ENCODE measurements at places on chromosomes 3 and 15. TPM values are rescaled to one million over a fixed set of nuclear protein-coding genes. Genes with fewer than 3 reads are reported as not detected.

DNA sequence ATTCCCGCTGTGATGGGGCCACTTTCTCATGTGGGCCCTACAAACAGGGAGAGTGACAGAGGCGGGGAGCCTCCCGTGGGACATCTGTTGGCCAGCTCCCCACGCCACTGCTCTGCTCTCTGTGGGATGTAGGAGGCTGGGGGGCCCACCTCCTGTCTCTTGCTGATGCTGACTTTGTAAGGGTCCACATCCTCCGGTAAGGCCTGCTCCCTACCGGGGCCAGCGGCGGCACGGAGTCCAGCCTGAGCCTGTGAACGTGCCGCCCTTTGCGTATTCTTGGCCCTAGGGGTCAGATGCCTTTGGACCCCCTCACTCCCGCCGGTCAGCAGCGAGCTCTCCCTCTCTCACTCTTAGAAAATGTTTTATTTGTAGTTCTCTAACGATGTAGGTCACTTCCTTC is 153.2 kb downstream of the LRRC28 start:
- no peak for DNase-seq
- no peaks in the 10 kb centered on the region for H3K27me3 ChIP-seq
- H3K4me3 ChIP-seq: no peak overlapping the region
- no peak overlapping the region for H3K27ac ChIP-seq

DNA sequence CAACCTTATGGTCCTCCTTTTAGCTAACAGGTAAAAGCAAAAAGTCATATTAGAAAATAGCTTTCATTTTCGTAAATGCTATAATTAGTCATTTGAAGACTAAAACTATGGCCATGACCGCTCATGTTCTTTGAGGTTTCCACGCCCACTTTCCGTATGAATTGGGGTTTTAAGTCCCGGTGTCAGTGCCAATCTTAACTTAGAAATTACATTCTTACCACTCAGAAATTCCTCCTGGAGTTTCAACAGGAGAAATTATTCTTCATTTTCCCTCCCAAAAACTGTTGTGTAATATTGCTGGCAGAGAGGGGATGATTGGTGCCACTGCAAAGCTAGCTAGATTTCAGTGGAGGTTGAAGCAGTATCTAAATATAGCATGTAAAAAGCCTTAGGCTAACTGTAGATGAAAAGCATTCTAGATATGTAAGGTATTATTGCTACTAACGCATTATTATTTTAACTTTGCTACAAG is 71.0 kb upstream of the MDFIC2 start:
- no peaks in the 10 kb centered on the region for H3K36me3 ChIP-seq
- no peaks in the 10 kb centered on the region for H3K27me3 ChIP-seq
- no peak for DNase-seq
- H3K4me1 ChIP-seq: no peaks in the 10 kb centered on the region

GRCh38 chr3:196162679-196163078 is 48.5 kb downstream of the ZDHHC19 start:
- H3K27ac ChIP-seq: no peak overlapping the region
- no peaks in the 10 kb centered on the region for H3K27me3 ChIP-seq
- H3K4me3 ChIP-seq: no peak overlapping the region
- no peaks in the 10 kb centered on the region for H3K36me3 ChIP-seq

- no peaks in the 10 kb centered on the region for H3K4me1 ChIP-seq
- H3K27ac ChIP-seq: no peak overlapping the region
- H3K27me3 ChIP-seq: no peaks in the 10 kb centered on the region
- no peak overlapping the region for H3K4me3 ChIP-seq
Measured at GRCh38 chr3:37520907-37521341, 340.8 kb upstream of the CTDSPL start.

DNA sequence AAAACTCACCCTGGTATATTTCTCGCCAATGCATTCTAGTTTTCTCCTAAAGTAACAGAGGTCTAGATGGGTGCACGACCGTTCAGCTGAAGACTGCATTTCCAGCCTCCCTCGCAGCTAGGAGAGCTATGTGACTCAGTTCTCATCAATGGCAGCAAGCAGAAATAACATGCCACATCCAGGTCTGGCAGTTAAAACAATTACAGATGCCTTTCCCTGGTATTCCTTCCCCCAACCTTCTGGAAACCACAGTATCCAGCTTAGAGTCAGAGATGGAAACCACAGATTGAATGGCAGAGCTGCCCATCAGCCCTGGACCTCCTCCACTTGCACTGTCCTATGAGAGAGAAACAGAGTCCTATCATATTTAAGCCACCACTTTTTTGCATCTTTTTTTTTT is 4.8 kb downstream of the HAPLN3 start:
- H3K4me3 ChIP-seq: no peak overlapping the region
- H3K27ac ChIP-seq: no peak overlapping the region

GRCh38 chr3:16330351-16330750 is 65.3 kb downstream of the OXNAD1 start:
- H3K4me3 ChIP-seq: no peak overlapping the region
- H3K4me1 ChIP-seq: no peaks in the 10 kb centered on the region
- no peaks in the 10 kb centered on the region for H3K27me3 ChIP-seq
- no peak for DNase-seq
- H3K27ac ChIP-seq: no peak overlapping the region
- no peaks in the 10 kb centered on the region for H3K36me3 ChIP-seq

- DNase-seq: peak; percentile 12
- H3K27me3 ChIP-seq: no peaks in the 10 kb centered on the region
- no peaks in the 10 kb centered on the region for H3K36me3 ChIP-seq
- no peak overlapping the region for H3K4me3 ChIP-seq
- no peaks in the 10 kb centered on the region for H3K4me1 ChIP-seq
Measured at GRCh38 chr15:100718075-100718980, 115.9 kb downstream of the ASB7 start.

GRCh38 chr15:60426870-60427508 is 29.2 kb upstream of the ANXA2 start:
- H3K36me3 ChIP-seq: no peaks in the 10 kb centered on the region
- no peak for DNase-seq
- H3K27me3 ChIP-seq: no peaks in the 10 kb centered on the region
- no peaks in the 10 kb centered on the region for H3K4me1 ChIP-seq
- no peak overlapping the region for H3K4me3 ChIP-seq

- H3K27ac ChIP-seq: no peak overlapping the region
- H3K27me3 ChIP-seq: no peaks in the 10 kb centered on the region
- H3K36me3 ChIP-seq: peaks cover 11% of the 10 kb centered on the region
- no peak for DNase-seq
- H3K4me1 ChIP-seq: no peaks in the 10 kb centered on the region
- no peak overlapping the region for H3K4me3 ChIP-seq
Measured at GRCh38 chr15:75397494-75397893, 29.1 kb upstream of the MAN2C1 start.

GRCh38 chr3:119944091-119944490 is 150.2 kb downstream of the GSK3B start:
- H3K4me3 ChIP-seq: no peak overlapping the region
- no peaks in the 10 kb centered on the region for H3K27me3 ChIP-seq
- H3K36me3 ChIP-seq: no peaks in the 10 kb centered on the region
- no peak overlapping the region for H3K27ac ChIP-seq

- DNase-seq: no peak
- no peak overlapping the region for H3K4me3 ChIP-seq
- H3K36me3 ChIP-seq: no peaks in the 10 kb centered on the region
- no peaks in the 10 kb centered on the region for H3K4me1 ChIP-seq
- H3K27me3 ChIP-seq: no peaks in the 10 kb centered on the region
Measured at GRCh38 chr3:27990837-27991236, 250.6 kb upstream of the CMC1 start.

DNA sequence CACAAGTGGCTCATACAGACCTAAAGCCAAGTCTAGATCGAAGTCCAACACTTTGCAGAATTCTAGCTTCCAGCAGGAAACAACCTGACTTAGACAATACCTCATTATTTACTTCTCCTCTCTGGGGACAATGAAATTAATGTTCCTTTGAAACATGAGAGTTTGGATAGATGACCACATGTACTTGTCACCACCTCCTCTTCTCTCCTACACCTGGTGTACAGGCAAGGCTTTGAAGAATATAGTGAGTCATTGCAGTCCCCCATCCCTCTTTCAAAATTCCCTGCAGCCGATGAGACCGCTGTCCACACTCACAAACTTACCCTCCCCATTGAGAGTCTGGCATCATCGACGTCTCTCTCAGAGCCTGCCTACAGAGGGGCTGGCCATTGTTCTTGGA is 189.0 kb upstream of the HES1 start:
- no peaks in the 10 kb centered on the region for H3K36me3 ChIP-seq
- peak; percentile 16 for DNase-seq
- H3K4me1 ChIP-seq: no peaks in the 10 kb centered on the region
- no peaks in the 10 kb centered on the region for H3K27me3 ChIP-seq

GRCh38 chr15:32033186-32033890 is 3.0 kb downstream of the CHRNA7 start:
- H3K4me3 ChIP-seq: no peak overlapping the region
- H3K27ac ChIP-seq: no peak overlapping the region
- no peaks in the 10 kb centered on the region for H3K4me1 ChIP-seq
- H3K36me3 ChIP-seq: no peaks in the 10 kb centered on the region

- H3K27me3 ChIP-seq: no peaks in the 10 kb centered on the region
- H3K4me3 ChIP-seq: no peak overlapping the region
- no peak overlapping the region for H3K27ac ChIP-seq
Measured at GRCh38 chr3:440826-441225, 244.3 kb downstream of the CHL1 start.

GRCh38 chr3:190564175-190564574 is 50.3 kb downstream of the IL1RAP start:
- no peaks in the 10 kb centered on the region for H3K27me3 ChIP-seq
- no peak overlapping the region for H3K27ac ChIP-seq
- no peaks in the 10 kb centered on the region for H3K4me1 ChIP-seq
- DNase-seq: no peak

DNA sequence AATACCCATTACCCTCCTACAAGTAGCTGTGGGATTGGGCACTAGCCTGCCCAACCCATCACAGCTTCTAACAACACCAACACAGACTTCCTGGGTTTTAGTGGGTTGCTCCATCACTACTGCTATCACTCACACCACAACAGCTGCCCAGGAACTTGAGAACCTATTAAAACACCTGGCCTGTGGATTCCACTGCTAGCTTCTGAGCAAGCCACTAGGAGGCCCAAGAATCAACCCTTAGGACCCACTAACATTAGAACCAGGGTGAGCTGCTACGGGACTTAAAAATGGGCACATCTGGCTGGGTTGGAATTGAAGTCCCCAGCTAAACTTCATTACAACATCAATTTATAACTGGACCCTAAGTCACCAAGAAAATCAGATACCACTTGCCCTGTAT is 113.2 kb upstream of the TP63 start:
- no peaks in the 10 kb centered on the region for H3K36me3 ChIP-seq
- DNase-seq: no peak
- no peak overlapping the region for H3K27ac ChIP-seq
- H3K27me3 ChIP-seq: no peaks in the 10 kb centered on the region
- H3K4me3 ChIP-seq: no peak overlapping the region
- no peaks in the 10 kb centered on the region for H3K4me1 ChIP-seq

DNA sequence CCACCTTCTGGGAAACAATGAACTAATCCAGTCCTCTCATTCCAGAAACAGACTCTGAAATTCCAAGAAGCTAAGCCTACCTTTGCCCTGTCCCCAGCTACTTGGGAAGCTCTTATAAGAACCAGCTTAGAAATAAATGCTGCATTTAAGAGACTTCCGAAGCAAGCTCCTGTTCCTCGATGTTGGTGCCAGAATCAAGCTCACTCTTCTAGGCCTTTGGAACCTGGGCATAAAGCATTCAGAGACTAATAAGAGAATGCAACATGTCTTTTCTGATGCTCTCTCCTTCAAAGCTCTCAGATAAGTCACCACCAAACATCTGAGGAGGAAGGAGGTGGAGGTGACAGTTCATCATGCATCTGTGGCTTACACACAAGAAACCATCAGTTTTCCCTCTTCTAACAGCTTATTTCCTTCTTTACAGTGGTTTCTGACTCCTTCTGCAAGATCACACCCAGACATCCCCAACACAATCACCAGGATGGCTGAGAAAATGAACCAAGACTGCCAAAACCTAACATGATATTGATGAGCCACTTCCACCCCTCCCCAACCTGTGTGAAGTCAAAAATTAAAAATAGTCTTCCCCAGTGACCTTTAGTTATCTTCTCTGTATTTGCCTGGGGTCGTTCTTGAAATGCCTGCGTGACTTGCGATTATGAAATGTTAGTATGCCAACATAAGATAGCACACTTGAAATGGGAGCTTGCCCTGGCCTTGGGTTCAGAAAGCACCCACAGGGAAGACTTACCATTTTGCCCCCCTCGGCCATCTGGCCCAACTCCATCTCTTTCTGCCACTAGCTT is 11.5 kb downstream of the ARHGEF3 start:
- H3K27me3 ChIP-seq: no peaks in the 10 kb centered on the region
- no peaks in the 10 kb centered on the region for H3K36me3 ChIP-seq
- DNase-seq: no peak
- H3K4me3 ChIP-seq: no peak overlapping the region
- no peaks in the 10 kb centered on the region for H3K4me1 ChIP-seq

- no peak for DNase-seq
- H3K27me3 ChIP-seq: no peaks in the 10 kb centered on the region
- no peak overlapping the region for H3K4me3 ChIP-seq
- no peaks in the 10 kb centered on the region for H3K4me1 ChIP-seq
- H3K27ac ChIP-seq: no peak overlapping the region
Measured at GRCh38 chr15:42999201-42999779, 78.7 kb upstream of the TTBK2 start.

DNA sequence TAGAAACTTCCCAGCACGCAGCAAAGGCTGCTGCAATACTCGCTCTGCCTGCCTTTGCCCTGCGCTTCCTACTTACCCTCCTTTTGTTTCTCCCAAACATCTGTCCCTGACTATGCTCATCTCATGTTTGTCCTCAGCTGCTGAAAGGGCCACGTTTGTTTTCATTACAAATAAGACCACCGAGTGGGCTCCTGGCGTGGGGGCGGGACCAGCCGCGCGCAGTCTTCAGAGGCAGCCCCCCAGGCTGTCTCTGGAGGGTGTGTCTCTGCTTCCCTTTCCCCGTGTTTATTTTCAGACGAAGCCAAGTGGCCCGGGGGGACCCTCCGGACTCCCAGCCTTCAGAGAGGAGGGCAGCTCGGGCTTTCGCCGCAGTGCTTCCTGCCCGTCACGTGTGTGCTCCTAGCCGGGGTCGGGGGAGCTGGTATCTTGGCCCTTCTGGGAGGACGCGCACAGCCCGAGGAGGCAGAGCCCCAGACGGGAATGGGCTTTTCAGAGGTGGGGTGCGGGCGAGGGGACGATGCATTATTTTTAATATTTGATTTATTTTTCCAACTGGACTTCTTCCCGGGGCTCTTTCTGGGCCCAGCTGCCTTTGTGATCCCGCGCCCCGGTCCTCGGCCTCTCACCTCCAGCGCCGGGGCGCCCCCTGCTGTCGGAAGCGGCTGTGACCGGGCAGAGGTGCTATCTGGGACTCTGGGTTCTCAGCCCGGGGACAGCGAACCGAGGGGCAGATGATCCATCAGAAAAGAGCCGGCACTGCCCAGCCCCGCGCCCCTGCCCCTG is 70.0 kb upstream of the CGNL1 start:
- H3K4me1 ChIP-seq: peaks cover 10% of the 10 kb centered on the region
- peak overlapping the region; percentile 45 for H3K4me3 ChIP-seq
- no peaks in the 10 kb centered on the region for H3K27me3 ChIP-seq

- no peaks in the 10 kb centered on the region for H3K27me3 ChIP-seq
- no peaks in the 10 kb centered on the region for H3K36me3 ChIP-seq
- no peak overlapping the region for H3K4me3 ChIP-seq
- H3K27ac ChIP-seq: no peak overlapping the region
- no peaks in the 10 kb centered on the region for H3K4me1 ChIP-seq
Measured at GRCh38 chr3:51544011-51544775, 5.7 kb downstream of the RAD54L2 start.

Gene GABRA5
- not detected for total RNA-seq

Gene ATP13A5
- total RNA-seq: 0.05 TPM

Gene ARPIN
- total RNA-seq: 31.7 TPM

Gene GPR171
- total RNA-seq: 0.53 TPM

Gene INKA1
- 0.88 TPM for total RNA-seq

Gene CTXND1
- total RNA-seq: 0.11 TPM

Gene SH2D7
- total RNA-seq: 0.58 TPM

Gene ROPN1B
- not detected for total RNA-seq

Gene TGM4
- not detected for total RNA-seq

Gene IQCB1
- 10.8 TPM for total RNA-seq

Gene IQCH
- total RNA-seq: 2.2 TPM

Gene GRK7
- total RNA-seq: not detected
